ENCODE measurements at places on chromosomes 5 and 9.
A peak's percentile ranks its signal among the peaks of the same experiment; 100 is the strongest.

DNA sequence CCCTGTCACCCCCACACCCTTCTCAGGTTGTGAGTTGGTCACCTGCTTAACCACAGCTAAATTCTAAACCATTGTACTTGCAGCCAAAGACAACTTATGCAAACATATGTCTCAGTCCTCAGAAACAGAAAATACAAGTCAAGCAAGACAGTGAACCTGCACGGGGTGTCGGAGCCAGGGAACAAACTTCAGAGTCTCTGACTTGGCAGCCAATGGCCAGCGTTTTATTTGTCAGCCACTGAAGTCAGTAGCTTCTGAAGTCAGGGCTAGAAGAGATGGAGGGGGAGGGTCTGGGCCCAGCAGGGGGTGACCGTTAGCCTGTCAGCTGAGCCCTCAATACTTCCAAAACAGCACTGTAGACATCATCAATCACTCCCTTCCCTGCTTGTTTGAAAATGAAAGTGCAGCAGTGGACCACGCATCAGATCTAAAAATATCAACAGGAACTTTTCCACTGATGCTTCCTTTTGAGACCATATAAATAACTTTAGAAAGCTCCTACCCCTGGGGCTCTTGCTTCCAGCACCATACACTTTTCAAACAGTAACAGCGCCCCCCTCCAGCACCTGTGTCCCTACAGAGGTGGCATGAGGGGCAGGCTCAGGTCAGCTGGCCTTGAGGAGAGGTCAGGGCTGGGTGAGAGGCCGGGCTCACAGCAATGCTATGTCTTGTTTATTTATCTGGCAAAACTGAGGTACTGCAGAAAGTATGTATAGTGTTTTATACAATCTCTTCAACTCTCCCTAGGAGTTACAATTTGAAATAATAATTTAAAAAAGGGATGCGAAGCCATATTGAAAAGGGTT, 142.5 kb downstream of the ACER2 start:
- no peak for DNase-seq

GRCh38 chr9:136806067-136806466, 1.7 kb upstream of the RABL6 start:
- no peak for DNase-seq

DNA sequence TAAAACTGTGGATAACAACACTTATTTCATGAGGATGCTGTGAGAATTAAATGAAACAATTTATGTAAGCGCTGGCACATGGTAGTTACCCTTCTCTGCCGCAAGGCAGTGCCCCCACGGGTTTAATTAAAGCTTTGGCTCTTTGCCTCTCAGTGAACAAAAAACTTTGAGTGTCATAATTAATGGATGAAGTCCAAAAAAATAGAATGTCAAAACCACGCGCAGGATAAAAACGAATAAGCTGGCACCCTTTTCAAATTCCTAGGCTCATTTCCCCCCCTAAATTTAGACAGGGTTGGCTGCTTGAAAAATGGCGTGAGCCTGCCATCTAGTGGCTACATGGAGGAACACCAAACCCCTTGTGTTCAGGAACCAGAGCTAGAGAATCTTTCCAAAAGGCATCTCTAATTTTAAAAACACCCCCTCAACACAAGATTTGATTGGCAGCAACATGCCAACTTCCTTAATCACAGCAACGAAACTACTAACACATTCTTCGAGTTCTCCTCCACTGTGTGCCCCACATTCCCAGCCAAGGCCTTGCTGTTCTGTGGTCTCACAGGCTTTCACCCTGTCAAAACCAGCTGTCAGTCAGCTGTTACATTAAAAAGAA, 29.0 kb upstream of the CCNG1 start:
- DNase-seq: peak; percentile 60

DNA sequence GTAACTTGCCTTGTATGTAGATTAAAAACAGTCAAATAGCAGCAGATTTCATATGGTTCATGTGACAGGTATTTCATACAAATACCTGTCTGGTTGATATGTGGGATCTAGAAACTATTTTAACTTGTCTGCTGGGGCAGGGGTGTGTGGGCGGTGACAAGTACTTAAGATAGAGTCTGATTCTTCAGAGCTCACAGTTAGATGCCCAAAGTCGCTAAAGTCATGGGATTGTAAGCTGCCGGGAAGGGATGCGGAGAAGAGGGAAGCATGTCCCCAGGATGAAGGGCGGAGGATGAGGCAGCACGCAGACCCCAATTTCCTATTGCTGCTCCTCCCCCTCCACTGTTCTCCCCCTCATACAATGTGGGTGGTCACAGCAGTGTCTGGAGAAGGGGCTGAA, 13.3 kb downstream of the ANXA6 start:
- no peak for DNase-seq

DNA sequence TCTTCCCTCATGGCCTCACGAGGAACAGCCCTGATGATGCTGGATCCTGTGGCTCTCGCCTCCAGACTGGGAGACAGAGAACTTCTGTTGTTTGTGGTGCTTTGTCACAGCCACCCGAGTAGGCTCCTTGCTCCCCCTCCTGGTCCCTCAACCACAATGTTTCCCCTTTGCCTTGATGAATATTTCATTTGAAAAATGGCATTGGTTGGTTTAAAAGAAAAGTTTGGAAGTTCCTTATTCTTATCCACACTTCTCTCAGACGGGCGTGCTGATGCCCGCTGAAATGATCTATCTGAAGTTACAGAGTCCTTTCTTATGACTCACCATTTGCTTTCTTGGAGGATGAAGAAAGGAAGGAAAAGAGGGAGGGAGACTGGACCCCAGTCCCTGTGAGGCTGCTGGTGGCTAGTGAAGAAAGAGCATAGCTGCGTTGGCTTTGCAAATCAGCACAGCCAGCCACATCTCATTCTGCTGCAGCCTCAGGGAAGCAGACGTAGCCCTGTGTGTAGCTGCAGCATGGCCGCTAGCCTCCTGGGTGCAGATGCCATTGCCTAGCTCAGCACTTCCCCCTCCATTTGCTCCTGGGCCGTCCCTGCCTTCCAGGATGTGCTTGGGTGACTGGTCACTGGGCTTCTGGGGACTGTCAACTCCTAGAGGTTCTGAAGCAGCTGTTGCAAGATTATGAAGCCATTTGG, 185.9 kb downstream of the ERCC6L2 start:
- no peak for DNase-seq

- DNase-seq: no peak
Observed at GRCh38 chr9:99085949-99086948, 18.7 kb upstream of the TGFBR1 start.

DNA sequence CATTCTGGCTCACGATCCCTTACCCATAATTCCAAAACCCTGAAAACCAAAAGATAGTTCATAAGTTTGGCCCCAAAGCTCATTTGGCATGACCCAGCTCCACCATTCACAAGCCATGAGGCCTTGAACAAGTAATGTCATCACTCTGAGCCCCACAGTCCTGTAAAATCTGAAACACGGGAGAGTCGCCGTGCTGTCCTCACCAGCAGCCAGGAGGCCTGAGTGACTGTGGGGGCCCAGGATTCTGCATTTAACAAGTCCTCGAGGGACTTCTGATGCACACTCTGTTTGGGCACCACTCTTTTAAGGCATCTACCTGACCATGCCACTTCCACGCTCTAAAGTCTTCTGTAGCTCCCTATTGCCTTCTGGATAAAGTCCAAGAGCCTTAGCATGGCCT, 40.8 kb downstream of the DUSP1 start:
- no peak for DNase-seq

GRCh38 chr5:20286512-20286911, 298.5 kb upstream of the CDH18 start:
- DNase-seq: no peak

DNA sequence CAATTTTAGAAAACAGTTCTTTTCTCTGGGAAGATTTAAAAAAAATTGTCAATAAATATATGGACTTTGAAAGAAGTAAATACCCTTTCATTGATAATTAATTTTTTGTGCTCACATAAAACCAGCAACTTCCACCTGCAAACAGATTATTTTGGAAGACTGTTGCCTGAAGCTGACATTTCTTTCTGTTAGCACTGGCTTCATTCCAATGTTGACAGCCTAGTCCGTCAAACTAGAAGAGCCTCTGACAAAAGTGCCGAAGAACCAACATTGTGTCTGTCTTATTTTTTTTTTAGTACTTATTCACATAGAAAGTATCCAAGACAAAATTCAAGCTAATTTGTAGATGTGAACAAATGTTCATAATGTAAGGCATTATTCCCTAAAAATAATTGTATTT, 108.6 kb upstream of the TMEM161B start:
- no peak for DNase-seq

DNA sequence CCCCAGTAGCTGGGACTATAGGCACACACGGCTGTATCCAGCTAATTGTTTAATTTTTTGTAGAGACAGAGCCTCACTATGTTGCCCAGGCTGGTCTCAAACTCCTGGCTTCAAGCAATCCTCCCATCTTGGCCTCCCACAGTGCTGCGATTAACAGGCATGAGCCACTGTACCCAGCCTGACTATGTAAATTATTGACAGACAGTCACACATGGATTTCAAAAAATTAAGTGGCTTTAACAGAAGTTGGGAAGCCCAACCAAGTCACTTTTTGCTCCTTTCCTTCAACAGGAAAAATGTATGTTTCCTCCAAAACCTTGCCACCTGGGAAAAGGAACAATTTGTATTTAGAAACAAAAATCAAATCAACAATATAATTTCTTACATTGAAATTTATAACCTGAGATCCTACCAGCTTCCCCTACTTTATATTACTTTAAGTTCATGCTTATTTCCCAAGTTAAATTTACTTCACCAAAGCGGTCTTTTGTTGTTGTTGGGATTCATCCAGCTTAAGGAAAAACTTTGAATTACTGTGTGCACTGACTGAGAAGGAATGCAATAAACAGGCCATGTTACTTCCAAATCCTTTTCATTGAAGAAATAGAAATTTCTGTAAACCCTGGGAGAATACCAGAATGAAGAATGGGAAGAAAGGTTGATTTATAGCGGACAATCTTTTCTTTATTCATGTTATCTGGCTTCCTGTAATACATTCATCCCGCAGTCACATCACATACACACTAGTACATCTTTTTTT, 8.6 kb downstream of the PCA3 start:
- no peak for DNase-seq

GRCh38 chr5:143826951-143827444, 15.0 kb downstream of the HMHB1 start:
- no peak for DNase-seq

GRCh38 chr9:113919382-113919781, 43.3 kb downstream of the ZNF618 start:
- DNase-seq: no peak

- no peak for DNase-seq
Observed at GRCh38 chr9:135394131-135394530, 85.5 kb upstream of the PPP1R26 start.

- no peak for DNase-seq
Observed at GRCh38 chr5:171913987-171914273, 92.5 kb downstream of the FBXW11 start.

GRCh38 chr5:14143841-14144585, 871 bp downstream of the TRIO start:
- peak; percentile 57 for DNase-seq

GRCh38 chr5:127705120-127705892, 2.1 kb downstream of the CCDC192 start:
- no peak for DNase-seq

- DNase-seq: no peak
Observed at GRCh38 chr5:77637998-77638762, at the start of gene OTP. Gene OTP, minus strand, starts transcription at chr5:77638713. Its CDS starts 164 bp downstream, at chr5:77638549.

GRCh38 chr5:150073677-150074076, 12.7 kb downstream of the CSF1R start:
- no peak for DNase-seq

DNA sequence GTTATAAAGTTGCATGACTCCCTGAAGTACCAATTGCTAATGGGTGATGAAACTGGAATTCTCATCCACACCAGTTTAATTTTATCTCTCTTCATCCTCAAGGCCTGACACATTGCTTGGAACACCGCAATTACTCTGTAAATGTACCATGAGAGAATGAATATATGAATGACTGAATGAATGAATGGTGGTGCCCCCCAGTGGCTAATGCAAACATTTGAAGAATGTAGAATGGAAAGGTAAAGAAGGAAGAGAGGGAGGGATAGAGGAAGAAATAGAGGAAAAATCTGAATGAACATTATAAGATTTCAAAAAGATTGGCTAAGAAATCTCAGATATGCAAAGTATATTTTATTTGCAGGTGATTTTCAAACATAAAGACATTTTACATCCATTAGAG, 13.1 kb downstream of the PAPPA start:
- no peak for DNase-seq

DNA sequence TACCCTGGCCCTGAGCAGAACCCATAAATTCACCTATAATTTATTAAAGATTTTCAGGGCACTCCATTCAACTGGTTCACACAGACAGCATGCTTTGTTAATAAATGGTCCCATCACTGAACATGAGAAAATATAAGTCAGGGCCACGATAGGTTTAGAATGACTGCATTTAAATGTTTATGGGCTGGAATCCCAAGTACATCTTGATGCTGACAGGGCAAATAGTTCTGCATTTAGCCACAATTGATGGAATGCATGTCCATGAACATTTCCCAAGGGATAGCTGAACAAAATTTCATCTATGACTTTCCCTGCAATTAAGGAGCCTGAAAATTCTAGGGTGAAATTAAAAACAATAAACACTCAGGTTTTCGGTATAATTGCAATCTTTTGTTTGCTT, 124.5 kb downstream of the CAAP1 start:
- DNase-seq: no peak

GRCh38 chr5:109299557-109299956, 110.2 kb downstream of the PJA2 start:
- no peak for DNase-seq

- DNase-seq: peak; percentile 49
Observed at GRCh38 chr5:178114325-178115135, 1.2 kb downstream of the N4BP3 start.

DNA sequence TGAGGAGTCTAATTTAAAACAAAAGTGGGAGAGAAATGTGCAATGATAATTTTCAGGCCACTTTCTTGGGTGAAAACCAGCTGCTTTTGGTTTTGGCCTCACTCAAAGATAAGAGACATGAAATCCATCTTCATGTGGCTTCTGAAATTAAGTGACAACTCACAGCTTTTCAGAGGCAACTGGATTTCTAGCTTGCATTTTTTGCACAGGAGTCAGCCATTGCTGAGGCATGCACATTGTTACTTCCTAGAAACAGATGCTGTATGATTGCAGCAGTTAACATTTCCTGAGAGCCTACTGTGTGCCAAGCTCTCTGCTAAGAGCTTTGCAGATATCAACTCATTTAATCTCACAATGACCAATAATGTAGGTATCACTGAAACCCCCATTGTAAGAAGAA, 562.6 kb downstream of the NR2F1-AS1 start:
- DNase-seq: no peak

DNA sequence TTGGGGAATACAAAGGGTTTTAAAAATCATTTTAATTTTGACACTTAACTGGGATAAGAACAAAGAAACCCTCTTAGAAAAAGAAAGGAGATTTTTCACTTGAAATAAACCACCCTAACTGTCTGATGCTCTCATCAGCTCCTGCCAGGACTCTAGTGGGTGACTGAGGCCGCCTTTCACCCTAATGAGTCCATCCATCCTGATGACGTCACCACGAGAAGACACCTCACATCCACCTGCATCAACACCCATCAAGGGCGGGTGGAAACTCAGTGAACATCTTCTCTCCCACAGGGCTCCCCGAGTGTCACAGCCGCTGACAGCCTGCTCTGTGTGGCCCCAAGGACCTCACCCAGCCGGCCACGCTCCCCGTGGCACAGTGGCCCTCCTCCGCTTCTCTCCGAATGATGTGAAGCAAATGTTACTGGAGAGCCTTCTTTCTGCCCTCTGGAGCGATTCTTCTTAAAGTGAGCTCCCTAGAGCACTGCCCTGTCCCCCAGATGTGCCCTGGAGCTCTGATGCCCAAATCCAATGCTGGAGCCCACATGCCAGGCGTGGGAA, 584.3 kb upstream of the ADAMTS16 start:
- DNase-seq: no peak

GRCh38 chr5:173825215-173825865, 62.8 kb upstream of the CPEB4 start:
- no peak for DNase-seq

- peak; percentile 32 for DNase-seq
Observed at GRCh38 chr9:35937227-35937626, 20.7 kb downstream of the OR2S2 start.

Measured in germinal center (tissue), 1 donor.